ENCODE measurements at places on chromosomes 2 and 18.

- no peak for DNase-seq
Observed at GRCh38 chr2:62101886-62102285, 94.0 kb upstream of the B3GNT2 start.

DNA sequence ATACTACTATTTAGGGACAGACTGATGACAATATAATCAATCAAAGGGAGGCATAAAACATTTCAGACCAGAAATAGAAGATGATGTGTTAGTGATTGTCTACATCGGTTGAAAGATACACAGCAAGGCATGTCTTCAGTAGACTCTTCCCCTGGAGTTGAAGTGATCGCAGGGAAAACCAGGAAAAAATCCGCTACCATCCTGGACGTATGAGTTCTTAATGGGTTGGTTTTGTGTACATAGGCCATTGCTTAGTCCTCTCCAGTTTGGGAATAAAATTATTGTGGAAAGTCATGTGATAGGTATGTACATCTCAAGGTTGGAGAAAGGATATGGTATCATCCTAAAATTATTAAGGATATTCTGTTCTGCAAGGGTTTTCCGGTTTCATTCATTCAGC is 4.3 kb downstream of the APCDD1 start:
- no peak for DNase-seq

- DNase-seq: no peak
Observed at GRCh38 chr2:146477383-146477782, 1367.4 kb upstream of the ACVR2A start.

- DNase-seq: no peak
Observed at GRCh38 chr2:146584316-146584715, 1260.5 kb upstream of the ACVR2A start.

DNA sequence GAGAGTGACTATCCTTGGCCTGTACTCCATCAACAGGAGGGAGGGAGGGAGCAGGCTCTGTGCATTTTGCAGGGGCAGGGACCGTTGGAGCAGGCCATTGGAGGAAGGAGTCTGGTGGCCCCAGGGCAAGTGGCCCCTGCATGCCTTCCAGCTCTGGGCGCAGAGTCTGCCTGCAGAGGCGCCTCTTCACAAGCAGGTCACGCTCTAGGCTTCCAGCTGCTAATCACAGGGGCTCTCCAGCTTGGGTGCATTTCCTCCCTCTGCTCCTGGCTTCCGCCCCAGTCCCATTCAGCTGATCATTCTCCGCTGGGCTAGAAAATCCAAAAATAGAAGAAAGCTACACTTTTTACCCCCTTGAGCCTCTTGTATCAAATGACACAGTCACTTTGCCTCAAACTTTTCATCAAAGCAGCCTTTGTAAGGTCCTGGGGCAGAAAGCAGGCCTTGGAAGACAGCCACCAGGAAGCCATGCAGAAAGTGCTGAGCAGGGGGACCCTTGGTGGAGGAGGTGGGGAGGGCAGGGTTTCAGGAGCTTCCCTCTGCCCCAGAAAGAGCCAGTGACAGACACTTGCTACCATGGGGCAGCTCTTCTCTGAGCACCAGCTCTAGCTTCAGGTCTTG is 11.3 kb downstream of the TMEM247 start:
- peak; percentile 56 for DNase-seq

Data from caudate nucleus (tissue), 63 donors.